ENCODE measurements at places on chromosomes 2 and 18.

DNA sequence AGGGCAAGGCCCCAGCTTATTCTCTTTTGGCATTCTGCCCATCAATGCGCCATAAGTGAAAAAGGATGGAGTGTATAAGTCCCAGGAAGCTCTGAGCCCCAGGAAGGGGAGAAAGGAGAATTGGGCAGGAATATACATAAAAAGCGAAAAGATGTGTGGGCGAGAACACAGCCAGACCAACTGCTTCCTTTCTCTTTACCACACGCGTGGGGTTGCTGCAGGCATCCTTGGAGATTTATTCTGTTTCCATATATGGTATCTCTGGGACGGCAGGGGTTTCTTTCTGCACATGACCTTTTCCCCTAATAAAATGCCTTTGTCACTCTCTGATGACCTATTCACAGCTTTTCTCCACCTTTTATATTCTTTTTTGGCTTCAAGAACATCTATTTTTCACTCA, 440.5 kb downstream of the NBAS start:
- no peak for DNase-seq

DNA sequence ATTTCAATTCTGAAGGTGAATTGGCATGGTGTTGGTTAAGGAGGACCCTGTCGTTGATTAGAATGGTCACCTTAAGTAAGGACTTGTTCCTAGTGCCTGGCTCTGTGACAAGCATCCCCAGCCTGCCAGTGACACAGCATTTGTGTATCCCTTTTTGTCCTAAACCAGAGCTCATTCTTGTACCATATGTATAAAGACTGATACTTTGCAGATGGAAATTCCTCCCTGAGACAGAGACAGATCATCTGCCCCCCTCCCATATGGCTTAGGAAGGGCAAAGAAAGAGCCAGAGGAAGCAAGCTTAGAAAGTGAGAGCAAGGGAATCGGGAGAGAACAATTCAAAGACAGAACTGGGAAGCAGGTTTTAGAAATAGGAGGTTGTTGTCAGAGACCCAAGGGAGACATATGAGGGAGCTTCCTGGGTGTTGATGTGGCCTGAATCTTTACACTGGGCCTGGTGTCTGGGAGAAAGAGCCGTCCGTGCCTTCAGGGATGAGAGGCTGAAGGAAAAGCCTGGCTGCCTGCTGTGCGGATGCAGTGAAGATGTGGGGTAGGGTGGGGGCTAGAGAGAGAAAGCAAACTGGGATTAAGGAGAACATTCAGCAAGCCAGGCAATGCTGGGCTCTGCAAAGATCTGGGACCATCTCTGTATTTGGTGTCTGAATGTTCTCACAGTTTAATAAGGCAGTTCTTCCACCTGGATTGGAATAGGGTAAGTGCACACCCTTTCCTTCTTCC, 13.2 kb upstream of the CHRNA1 start:
- no peak for DNase-seq

- DNase-seq = no peak
Measured at GRCh38 chr18:37701967-37702366, 136.4 kb upstream of the CELF4 start.

- no peak for DNase-seq
Measured at GRCh38 chr18:76973520-76974266, 151.3 kb downstream of the ZNF236 start.

GRCh38 chr2:217413193-217413592, 553.3 kb upstream of the TNP1 start:
- no peak for DNase-seq

DNA sequence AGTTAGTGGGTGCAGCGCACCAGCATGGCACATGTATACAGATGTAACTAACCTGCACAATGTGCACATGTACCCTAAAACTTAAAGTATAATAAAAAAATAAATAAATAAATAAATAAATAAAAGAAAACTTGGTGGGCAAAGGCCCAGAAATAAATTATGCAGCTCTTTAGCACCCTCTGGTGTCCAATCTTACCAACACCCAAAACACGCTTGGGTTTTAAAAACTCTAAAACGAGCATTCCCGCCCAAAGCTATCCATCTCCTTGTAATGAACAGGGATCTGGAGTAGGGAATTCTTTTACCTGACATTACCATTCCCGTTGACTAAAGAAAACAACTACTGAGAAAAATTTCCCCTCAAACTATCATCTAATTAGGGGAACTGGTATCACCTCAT, 2005.9 kb upstream of the CELF4 start:
- DNase-seq = no peak

GRCh38 chr2:237459741-237460174, 27.3 kb upstream of the MLPH start:
- DNase-seq = no peak

GRCh38 chr18:9097349-9097748, 5.2 kb upstream of the NDUFV2 start:
- DNase-seq = no peak

- DNase-seq = no peak
Measured at GRCh38 chr2:228056293-228057097, 125.0 kb downstream of the SPHKAP start.

GRCh38 chr2:164252568-164253287, 368.6 kb downstream of the GRB14 start:
- no peak for DNase-seq

DNA sequence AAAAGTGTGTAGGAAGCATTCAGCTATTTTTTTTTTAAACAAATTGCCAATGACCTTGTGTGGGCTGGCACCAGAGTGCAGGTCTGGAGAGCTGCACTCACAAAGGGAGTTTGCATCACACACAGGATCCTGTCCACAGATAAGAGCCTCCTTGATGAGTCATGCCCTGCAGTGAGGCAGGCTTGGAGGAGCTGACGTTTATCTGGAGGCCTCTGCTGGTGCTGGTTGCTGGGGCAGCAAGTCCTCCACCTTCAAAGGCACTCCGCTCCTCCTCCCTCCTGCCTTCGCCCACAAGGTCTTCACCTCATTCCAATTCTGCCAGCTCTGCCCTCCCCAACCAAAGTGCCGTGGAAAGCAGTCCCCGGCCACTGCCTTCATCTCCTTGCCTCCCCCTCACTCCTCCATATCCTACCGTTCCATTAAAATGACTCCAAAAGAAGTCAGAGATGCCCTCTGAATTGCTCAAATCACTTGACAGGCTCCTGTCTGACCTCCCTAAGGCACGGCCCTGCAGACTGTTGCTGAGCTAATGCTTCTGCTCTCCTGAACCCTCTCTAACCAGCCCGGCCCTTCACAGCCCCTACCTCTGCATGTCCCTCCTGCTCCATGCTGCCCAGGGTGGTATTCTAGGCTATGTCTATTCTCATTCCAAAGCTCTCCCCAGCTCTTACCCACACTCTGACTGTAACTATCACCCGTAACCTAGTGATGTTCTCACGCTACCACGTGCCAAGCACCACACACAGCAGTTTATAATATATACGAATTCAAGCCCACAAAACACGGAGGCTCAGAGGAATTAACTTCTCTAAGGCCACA, 30.9 kb downstream of the LONRF2 start:
- DNase-seq = peak; percentile 72
